ENCODE measurements at places on chromosomes 1 and 21.
A peak's percentile ranks its signal among the peaks of the same experiment; 100 is the strongest.

GRCh38 chr1:147267711-147268110 lies 25.2 kb downstream of the CHD1L start:
- no peak for DNase-seq

DNA sequence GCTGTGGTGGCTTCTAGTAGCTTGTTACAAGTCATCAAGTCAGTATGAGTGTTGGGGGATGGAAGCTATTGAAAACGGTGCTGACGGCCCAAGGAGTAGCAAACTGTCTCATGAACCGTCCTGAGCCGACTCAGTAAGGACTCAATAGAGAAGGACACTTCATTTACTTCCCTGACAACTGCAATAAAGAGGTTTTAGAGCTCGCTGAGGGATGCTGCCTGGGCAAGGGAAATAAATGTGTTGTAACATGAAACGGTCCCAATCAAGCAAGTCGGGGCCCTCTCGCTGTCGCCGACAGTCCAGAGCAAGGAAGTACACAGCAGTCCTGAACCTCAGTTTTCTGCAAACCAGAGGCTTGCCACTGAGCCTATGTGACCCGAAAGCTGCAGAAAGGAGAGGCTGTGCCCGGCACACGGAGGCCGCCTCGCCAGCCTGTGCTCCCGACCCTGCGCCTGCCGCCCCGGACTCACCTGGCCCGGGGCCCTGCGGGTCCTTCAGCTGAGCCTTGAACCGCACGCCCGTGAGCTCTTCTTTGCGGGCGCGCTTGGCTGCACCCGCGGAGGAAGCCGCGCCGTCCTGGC lies 423 bp downstream of the URB1 start:
- DNase-seq = no peak

GRCh38 chr1:97764991-97765390 lies 155.8 kb downstream of the DPYD start:
- no peak for DNase-seq

GRCh38 chr1:236773919-236774318 lies 21.2 kb upstream of the MTR start:
- no peak for DNase-seq

DNA sequence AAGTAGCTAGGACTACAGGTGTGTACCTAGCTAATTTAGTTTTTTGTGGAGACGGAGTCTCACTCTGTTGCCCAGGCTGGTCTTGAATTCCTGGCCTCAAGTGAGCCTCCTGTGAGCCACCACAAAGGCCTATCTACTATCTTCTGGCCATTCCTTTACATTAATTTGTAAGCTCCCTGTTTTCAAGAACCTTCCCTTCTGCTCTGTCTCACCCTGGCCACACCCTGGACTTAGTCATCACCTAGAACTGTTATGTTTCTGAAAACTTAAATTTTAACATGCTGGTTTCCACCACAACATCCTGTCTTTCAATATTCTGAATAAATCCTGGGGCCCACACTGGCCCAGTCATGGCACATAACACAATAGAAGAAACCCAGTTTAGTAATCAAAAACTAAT lies 4.9 kb upstream of the B4GALT3 start:
- peak; percentile 32 for DNase-seq

DNA sequence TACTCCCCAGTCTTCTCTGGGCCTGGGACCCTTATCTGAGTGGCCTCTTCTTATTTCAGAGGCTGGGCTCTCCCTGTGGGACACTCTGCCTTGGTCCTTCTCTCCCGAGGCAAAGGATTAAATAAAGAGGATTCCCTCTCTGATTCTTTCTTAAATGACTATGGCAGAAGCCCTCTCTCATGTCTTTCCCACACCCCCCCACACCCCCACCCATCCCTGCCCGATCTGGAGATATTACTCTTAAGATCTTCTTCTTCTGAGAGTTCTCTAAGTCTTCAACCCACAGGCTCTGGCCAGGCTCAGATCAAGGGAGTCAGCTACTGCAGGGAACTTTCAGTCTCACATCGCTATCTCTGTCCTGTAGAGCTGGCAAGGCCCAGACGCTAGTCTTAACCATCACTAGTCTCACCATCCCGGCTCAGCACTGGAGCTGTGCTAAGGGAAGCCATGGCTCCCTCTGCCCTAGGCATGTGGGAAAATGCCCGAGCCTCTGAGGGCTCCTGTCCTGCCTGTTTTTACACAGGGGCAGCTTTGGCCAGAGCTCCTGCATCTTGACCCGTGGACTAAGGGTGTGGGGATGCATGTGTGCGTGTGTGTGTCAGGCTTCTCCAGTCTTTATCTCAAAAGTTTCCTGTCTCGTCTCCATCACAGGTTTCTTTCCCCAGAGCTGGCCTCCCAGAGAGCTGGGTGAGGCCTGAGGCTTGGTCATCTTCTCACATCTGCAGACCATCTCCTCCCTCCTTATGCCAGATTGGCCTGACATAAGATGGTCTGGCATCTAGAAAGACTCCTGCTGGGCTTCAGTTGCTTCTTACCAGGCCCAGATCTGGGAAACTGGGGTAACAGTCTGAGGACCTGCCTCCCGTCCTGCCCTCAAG lies 36.7 kb downstream of the LGR6 start:
- no peak for DNase-seq

- DNase-seq = no peak
Measured at GRCh38 chr1:65233782-65234181, 75.6 kb upstream of the DNAJC6 start.

DNA sequence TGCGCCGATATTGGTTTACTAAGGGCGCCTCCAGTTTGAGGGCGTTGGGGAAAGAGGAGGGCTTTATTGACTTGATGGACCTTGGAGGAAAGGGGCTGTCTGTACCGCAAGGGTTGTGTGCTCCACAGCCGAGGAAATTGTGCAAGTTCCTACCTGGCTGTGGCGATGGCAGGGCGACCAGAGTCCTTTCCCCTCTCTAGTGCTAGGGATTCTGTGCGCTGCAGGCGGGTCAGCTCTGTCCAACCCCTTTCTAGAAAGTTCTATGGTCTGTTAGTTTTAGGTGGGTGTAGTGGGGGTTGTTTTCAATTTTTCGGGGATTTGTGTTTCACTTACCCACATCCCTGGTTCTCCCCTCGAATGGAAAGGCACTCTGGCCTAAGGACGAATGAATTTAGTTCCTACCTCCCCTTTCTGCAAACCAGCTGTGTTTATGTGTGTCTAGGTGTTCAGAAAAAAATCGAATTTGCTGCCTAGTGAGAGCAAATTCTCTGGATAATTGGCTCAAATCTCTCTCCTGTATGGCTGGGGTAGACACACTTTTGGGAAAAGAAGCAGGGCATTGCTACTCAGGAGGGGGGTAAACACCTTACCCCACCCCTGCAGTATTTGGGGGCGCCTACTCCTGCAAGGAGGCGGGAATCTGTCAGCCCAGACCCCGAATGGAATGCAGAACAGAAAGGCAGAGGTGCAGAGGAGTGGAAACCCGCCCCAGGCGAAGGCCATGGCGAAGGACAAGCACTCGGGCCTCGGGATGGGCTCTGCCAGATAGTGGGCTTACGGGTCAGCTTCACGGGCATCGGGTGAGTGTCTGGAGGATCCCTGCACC lies 2.0 kb downstream of the DMBX1 start:
- no peak for DNase-seq

DNA sequence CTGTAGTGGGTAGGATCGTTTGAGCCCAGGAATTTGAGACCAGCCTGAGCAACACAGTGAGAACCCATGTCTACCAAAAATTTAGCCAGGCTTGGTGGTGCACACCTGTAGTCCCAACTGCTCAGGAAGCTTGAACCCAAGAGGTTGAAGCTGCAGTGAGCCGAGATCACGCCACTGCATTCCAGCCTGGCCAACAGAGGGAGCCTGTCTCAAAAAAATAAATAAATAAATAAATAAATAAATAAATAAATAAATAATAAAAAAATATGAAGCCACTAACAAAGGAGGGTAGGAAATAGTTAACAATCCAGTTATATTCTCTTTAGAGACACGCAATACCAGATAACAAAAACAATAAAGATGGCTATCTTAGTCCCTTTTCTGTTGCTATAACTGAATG lies 11.9 kb upstream of the CBR3 start:
- no peak for DNase-seq

GRCh38 chr1:186188736-186189135 lies 186.3 kb downstream of the TPR start:
- DNase-seq = no peak

GRCh38 chr1:226601456-226601855 lies 52.9 kb downstream of the STUM start:
- DNase-seq = no peak

DNA sequence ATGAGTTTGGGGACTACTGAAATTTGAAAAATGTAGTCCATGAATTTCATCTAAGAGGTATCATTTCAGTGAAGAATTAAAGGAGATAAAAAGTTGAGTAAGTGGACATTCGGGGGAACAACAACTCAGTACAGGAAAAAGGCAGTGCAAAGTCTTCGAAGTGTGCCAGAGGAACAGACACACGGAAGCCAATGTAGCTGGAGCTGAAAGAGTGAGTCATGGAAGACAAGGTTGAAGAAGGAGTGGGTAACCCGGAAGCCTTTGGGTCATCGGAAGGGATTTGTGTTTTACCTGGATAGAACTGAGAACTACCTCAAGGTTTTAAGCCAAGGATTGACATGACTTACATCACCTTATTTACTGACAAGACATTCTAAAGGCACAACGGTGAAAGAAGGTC lies 733.4 kb downstream of the NCAM2 start:
- no peak for DNase-seq

DNA sequence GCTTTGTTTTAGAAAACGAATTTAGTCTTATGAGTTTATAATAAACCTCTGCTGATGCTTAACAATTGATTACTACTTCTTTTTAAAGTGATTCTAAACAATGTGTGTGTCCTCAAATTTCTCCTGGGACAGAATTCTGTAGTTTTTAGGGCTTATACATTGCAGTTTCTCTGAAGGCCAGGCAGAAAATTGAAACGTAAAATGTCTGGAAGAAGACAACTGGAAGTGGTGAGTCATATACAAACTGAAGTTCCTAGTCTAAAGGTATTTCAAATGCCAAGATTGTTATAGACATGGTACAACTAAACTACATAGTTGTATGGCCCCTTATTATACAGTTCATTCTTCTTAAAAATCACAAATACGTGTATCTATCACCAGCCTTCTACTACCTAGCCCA lies 30.5 kb upstream of the RC3H1 start:
- DNase-seq = no peak

- DNase-seq = peak; percentile 62
Measured at GRCh38 chr21:37072274-37072987, 440 bp downstream of the PIGP start.

- no peak for DNase-seq
Measured at GRCh38 chr1:117810553-117810952, 118.9 kb downstream of the GDAP2 start.

DNA sequence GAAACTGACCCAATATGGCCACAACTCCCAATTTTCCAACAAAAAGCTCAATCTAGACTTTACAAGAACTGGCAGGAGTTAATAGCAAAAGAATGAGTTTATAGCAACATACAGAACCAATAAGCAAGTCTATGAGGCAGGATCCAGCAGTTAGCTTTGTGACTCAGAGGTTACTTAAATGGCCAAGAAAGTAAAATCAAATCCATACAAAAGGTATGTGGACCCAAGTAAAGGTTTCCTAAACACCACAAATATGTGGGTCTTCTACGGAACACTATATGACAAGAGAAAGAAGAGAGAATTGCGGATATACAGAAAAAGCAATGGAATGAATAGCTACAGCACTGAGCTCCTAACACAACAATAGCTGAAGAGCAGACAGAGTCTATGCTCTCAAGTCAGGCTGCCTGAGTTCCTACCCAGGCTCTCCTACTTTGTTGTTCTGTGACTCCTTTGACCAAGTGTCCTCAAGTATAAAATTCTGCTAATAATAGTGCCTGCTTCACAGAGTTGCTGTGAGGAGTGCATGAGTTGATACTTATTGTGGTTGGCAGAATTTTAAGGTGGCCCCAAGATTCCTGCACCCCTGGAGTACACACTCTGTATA lies 204.3 kb downstream of the SMYD3 start:
- DNase-seq = no peak

DNA sequence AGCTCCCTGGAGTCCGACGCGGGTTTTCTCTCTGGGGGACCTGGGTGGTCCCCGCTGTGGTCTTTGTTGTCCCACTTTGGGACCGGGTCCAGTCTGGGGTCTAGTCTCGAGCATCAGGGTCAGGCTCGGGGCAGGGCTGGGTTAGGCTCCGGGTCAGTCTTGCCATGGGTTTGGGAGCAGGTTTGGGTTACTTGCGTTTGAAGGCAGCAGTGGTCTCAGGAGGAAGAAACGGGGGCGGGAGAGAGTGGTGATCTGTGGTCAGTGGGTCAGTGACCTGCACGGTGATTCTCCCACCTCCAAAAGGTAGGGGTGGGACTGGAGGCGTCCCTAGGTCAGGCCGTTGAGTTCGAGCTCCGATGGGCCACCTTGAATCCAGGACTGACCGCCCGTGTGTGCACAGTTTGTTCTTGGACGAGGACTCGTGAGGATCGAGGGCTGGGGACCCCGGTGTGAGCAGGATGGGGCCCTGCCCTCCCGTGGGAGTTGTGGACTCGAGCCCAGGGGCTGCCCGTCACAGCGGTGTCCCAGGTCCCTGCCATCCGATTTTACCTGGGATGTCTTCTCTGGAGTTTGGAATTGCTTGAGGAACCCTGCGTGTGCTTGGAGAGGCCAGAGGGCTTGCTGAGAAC lies 2.3 kb downstream of the B3GALT6 start:
- no peak for DNase-seq

DNA sequence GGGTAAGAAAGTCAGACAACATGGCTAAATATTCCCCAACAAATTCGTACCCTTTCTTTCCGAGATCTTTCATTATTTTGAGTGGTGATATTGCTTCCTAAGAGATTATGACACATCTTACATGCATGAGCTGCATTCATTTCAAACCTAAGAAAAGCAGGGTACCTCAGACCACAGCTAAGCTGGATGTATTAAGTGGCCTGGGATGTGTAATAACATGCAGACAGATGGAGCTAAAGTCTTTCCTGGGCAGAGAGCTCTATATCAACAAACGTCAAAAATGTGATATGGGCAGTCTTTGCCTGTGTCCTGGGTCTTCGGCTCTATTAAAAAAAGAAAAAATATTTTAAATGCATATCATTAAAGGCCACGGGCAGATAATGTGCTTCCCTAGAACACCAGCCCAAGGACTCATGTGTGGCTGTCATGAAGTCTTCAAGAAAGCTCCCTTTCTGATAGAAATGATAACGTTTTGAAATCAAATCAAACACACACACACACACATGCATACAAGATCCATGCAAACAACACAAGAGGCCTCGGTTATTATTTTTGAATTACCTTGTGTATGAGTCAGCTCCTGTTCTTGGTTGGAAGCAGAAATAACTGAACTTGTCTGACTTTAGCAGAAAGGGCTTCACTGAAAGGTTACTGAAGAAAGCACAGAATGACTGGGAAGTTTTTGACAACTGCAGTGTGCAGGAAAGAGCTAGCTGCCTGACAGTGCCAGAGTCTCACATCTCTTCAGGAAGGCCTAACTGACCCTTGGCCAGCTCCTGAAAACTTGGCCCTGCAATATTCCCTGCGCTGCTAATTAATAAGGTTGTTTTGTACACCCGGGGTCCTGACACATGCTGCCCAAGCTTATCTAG lies 231.2 kb downstream of the DSCAM start:
- DNase-seq = no peak

- no peak for DNase-seq
Measured at GRCh38 chr1:218164930-218165700, 120.0 kb upstream of the RRP15 start.
